ENCODE measurements at places on chromosomes 16 and 17.

GRCh38 chr16:47055136-47055885, 81.8 kb upstream of the DNAJA2 start:
- DNase-seq, result no peak

- DNase-seq, result no peak
These were observed 15.9 kb upstream of the RPRML start for GRCh38 chr17:46994993-46995392.

DNA sequence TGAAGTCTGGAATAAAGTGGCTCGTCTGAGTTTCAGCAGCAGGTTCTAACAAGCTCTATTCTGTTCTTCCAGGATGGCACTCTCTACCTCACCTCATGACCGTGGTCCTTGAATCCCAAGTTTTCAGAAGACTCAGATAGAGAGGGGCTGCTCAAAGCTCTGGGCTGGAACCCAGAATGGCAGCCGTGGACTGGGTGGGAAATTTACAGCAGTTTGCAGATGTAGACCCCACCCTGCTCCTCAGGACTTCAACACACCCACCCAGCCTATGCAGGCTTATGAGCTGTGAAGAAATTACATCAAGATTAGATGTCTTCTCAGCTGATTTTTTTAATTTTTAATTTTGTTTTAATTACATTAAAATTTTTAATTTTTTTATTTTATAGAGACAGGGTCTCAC, 59.4 kb downstream of the METRNL start:
- no peak for DNase-seq

DNA sequence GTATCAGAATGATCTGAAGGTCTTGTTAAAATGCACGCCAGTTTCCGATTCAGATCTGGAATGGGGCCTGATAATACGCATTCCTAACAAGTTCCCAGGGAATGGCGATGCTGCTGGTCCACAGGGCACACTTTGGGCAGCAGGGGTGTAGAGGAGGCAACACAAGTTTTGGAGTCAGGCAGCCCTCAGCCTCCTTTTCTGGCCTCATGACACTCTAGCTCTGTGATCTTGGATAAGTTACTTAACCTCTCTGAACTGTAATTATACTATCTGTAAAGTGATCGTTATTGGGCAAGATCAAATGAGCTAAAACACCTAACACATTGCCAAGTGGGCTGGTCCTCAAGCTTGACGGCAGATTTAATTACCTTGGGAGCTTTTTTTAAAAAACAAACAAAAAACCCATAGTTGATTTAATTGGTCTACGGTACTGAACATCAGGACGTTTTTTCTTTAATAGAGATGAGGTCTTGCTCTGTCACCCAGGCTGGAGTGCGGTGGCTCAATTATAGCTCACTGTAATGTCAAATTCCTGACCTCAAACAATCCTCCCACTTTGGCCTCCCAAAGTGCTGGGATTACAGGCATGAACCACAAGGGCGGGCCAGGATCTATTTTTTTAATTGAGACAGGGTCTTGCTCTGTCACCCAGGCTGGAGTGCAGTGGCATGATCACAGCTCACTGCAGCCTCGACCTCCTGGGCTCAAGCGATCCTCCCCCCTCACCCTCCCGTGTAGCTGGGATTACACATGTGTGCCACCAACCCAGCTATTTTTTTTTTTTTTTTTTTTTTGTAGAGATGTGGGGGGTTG, 10.0 kb upstream of the MRPS23 start:
- DNase-seq, result no peak

DNA sequence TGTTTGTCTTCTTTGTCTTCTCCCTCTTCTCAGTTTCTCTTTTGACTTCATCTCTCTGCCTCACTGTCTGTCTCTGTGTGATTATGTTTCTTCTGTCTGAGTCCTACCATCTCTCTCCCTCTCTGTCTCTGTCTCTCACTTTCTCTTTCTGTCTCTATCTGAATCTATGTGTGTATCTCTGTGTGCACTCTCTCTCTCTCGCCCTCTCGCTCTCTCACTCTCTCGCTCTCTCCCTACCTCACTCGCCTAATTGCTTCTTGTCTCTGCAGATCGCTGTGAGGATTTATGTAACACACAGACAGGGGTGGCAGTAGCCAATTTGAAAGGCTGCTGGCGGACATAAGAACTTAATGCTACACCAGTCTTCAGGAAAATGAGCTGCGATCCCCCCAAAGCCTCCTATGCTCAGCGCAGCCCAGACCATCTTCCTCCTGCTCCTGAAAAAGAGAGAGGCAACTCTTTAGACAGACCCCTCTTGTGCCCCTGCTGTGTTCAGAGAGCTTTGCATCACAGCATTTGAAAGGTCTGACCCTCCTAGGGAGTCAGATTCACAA, 140.9 kb downstream of the CCT6B start:
- DNase-seq, result no peak

- no peak for DNase-seq
These were observed 737.7 kb upstream of the SOX9 start for GRCh38 chr17:71383091-71383490.

GRCh38 chr17:39671651-39672521, 3.6 kb downstream of the PNMT start:
- DNase-seq, result peak; percentile 4

- DNase-seq, result no peak
These were observed 34.3 kb upstream of the TMEM92 start for GRCh38 chr17:50239937-50240336.

GRCh38 chr16:11640987-11641817, 27.1 kb upstream of the SNN start:
- DNase-seq, result peak; percentile 58

GRCh38 chr16:87178977-87179376, 138.2 kb downstream of the C16orf95 start:
- DNase-seq, result no peak

DNA sequence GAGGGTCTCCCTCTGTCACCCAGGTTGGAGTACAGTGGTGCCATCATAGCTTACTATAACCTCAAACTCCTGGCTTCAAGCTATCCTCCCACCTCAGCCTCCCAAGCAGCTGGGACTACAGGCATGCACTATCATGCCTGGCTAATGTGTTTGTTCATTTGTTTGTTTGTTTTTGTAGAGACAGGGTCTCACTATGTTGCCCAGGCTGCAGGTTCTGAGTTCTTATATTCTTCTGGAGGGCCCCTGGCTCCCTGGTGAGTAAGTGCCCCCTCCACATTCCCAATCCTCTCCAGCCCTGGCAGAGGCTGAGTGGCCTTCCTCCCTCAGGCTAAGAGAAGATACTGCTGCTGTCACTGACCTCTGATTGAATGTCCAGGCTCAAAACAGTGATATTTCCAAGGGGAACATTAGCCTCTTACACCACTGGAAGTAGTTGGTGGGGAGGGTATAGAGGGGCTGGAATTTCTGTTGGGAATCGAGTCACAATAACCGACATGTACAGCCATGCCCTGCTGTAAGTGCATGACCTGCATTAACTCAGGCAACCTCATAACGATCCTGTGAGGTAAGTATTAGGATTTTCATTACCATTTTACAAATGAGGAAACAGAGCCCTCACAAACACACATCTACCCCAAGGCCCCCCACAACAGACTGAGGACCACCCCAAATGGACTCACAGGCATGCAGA, 2.7 kb upstream of the ETV4 start:
- DNase-seq, result no peak

GRCh38 chr17:75830164-75831031, 13.8 kb downstream of the UNC13D start:
- no peak for DNase-seq

GRCh38 chr17:72501404-72502370, 380.9 kb downstream of the SOX9 start:
- DNase-seq, result no peak

DNA sequence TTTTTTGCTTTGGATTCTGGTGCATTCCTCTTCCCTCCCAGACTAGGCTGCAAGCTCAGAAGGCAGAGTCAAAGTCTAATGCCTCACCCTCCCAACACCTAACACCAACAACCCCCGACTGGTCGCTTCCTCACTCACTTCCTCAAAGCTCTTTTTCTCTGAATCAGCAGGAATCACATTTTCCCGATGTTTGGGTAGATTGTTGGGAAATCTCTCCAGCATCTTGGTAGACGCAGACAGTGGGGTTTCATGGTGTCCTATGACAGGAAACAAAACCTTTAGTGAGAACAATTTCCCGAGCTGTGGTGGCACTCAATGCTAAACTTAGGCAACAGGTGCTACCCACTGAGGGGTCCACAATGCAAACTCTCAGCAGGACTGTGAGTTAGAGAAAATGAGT, 39.9 kb upstream of the ICAM2 start:
- no peak for DNase-seq

- DNase-seq, result no peak
These were observed 4.5 kb upstream of the HSD17B1 start for GRCh38 chr17:42548070-42548837.

- peak; percentile 97 for DNase-seq
These were observed 22.5 kb upstream of the SLC35B1 start for GRCh38 chr17:49730078-49730784.

- DNase-seq, result no peak
These were observed 16.6 kb upstream of the MPRIP start for GRCh38 chr17:17025621-17026020.

- DNase-seq, result no peak
These were observed 83.5 kb downstream of the GP2 start for GRCh38 chr16:20243731-20244281.

DNA sequence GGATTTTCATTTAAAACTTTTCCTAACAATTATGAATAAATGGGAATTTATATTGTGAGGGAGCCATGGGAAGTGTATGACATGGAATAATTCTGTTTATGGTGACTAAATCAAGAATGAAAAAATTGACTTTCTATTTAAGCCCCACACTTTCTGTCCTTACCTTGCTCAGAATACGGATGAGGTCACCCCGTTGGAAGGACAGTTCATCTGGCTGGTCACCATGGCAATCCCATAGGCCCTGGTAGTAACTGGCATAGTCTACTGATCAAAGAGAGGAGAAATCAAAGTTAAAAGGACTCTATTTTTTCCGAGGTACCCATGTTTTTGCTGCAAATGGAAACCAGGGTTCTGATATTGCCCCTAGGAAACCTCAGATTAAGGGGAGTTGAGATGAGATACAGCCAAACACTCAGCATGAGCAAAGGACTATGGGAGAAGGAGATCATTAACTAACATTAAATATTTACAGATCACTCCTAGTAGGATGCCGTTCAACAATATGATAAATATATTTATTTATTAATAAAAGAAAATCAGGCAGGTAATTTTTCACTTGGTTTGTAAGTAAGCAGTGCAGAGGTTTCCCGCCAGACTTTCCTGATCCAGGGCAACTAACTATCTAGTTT, 54.9 kb downstream of the SNX11 start:
- no peak for DNase-seq

GRCh38 chr16:27127308-27127707, 60.6 kb downstream of the C16orf82 start:
- no peak for DNase-seq

GRCh38 chr16:57828272-57829161, 26.2 kb upstream of the KIFC3 start:
- no peak for DNase-seq

- DNase-seq, result no peak
These were observed 36.4 kb downstream of the TXNDC11 start for GRCh38 chr16:11706180-11706742.

DNA sequence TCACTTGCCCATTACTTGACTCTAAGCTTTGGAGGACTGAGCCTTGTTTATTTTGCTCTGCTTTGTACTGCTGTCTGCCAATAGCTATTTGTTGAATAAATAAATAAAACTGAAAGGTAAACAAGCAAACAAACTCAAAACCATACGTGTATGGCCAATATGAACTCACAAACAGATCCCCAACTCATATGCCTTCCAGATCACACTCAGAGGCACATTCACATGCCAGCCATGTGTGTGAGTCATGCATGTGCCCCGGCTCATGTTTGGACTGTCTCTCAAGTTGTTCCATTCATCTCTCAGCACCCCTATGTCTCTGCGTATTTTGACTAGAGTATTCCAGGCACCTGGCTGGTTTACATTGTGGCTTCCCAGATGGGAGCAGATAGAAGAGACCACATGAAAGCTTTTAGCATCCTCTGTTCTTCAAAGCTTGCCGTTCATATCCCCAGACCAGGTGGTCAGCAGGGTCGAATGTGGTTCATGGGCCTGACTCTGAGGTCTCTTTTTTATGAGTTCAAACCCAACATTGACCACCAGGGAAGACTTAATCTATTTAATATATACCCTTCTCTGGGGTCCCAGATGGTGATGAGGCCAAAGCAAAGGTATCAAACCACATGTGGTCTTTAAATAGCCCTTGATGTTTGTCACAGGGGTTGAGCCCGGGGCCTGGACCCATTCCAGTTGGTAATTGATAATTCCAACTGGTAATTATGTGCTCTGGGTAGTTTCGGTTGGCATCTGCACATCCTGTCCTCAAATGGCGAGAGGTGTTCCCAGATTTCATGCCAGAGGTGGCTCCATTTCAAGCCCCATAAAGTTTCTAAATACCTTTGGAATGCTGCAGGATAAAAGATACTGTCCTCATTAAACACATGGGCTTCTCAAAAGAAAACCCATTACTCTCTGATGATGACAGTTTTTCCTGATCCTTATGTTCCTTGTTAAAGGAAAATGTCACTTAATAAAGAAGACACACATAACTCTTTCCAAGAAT, 287.3 kb upstream of the MAF start:
- DNase-seq, result no peak

DNA sequence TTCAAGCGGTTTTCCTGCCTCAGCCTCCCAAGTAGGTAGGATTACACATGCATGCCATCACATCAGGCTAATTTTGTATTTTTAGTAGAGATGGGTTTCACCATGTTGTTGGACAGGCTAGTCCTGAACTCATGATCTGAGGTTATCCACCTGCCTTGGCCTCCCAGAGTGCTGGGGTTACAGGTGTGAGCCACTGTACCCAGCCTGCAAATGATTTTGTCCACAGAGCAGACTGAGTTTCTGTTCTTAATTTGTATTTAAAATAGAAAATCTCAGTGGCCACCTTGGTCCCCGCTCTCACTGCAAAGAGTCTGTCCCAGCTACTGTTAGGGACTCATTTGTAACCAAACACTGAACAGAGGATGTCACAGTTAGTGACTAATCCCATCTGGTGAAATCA, 415.7 kb upstream of the RBFOX1 start:
- DNase-seq, result no peak

- no peak for DNase-seq
These were observed 13.8 kb upstream of the MMD start for GRCh38 chr17:55435408-55435807.

- no peak for DNase-seq
These were observed 4.1 kb upstream of the WDR24 start for GRCh38 chr16:694187-694862.
